Gastrocnemius medialis (tissue), 4 donors: ENCODE measurements at places on chromosomes 4 and X. TPM values are rescaled to one million over a fixed set of nuclear protein-coding genes. Genes with fewer than 3 reads are reported as not detected.

PHOX2B gene
- not detected for total RNA-seq

DNA sequence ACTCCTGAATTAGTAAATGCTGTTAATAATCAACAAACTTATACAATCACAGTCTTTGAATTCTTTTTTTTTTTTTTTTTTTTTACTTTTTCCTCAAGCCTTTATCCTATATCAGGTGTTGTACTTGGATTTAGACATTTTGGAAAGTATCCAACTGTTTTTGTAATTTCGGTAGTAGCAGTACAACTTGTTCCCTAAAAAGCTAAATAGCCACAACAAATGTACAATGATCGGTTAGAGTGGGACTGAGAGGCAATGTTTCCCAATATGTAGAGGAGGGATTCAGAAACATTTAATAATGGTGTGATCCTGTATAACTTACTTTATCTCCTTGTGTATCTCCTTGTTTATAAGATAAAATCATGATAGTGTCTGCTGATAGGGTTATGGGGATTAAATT lies 343.1 kb downstream of the GRID2 start:
- no peak overlapping the region for H3K27ac ChIP-seq
- DNase-seq, result no peak
- H3K4me1 ChIP-seq, result no peaks in the 10 kb centered on the region
- no peaks in the 10 kb centered on the region for H3K36me3 ChIP-seq

F8A3 gene
- 14.4 TPM for total RNA-seq

DNA sequence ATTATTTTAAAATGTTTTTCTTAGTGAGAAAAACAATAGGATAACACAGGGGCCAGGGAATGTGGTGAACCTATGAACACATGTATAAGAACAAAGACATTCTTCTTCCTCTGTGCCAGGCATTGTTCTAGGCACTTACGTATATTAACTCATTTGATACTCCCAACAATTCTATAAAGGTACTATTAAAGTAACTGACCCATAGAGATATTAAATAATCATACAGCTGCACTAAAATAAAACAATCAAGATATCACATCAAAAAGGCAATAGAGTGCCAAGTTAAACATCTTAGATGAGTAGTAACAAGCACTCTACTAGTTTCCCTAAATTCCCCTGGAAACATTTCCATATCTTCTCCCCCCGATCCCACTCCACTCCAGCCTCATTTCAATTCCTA lies 33.4 kb downstream of the SLC39A8 start:
- H3K4me1 ChIP-seq, result no peaks in the 10 kb centered on the region
- H3K27me3 ChIP-seq, result no peaks in the 10 kb centered on the region
- DNase-seq, result no peak
- H3K27ac ChIP-seq, result no peak overlapping the region

LRPAP1 gene
- total RNA-seq, result 109 TPM

CHRDL1 gene
- total RNA-seq, result 2.9 TPM

DNA sequence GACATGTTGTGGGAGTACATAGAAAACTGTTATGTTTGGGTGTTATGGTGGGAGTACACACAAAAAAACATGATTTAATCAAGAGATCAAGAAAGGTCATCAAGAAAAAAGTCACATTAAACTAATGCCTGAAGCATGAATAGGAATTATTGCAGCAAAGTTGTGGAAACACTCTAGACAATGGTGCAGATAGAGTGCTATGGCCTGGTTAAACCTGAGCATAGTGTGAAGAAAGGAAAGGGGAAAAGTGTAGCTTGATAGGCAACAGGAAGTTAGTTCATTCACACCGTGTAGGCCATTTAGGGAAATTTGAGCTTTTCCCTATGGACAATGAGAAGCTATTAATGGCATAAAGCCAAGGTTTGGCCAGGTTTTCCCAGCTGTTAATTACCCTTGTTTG lies 162.1 kb upstream of the EMCN start:
- H3K27me3 ChIP-seq, result no peaks in the 10 kb centered on the region
- H3K4me3 ChIP-seq, result no peak overlapping the region
- no peak overlapping the region for H3K27ac ChIP-seq
- no peak for DNase-seq
- no peaks in the 10 kb centered on the region for H3K4me1 ChIP-seq

DNA sequence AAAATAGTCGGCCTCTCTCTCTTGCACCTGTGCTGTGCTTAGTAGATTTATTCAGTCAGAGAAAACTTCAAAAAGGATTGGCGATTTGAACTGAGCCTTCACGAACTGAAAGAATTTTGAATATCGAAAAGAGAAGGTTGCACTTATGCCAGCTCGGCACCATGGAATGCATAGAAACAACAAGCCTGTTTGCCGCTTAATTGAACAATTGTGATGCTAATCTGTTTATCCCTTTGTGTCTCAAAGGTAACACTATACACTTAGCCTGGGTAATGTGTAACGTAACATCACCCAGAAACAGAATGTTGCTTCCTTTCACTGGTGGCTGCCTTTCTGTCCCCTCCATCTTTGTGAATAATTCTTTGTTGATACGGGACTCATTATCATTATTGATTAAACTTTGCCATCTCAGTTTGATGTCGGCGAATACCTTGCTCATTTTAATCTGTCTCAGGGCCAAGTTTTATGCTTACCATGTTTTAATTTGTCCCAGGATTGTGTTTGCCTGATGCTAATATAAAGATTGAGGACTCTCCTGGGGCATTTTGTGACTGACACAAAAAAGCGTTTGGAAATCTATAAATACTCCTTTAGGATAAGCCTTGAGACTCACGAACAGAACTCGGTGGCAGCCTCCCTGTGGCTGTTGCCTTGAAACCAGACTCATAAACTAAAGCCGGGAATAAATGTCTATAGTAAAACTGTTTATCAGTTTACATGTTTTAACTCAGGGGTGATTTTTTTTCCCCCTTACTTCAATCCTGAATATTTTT lies 400.5 kb downstream of the RAPGEF2 start:
- no peaks in the 10 kb centered on the region for H3K36me3 ChIP-seq
- peaks cover 10% of the 10 kb centered on the region for H3K27me3 ChIP-seq
- no peak overlapping the region for H3K4me3 ChIP-seq

TFE3 gene
- total RNA-seq, result 35.5 TPM

TMEM175 gene
- total RNA-seq, result 29.6 TPM

ZGRF1 gene
- 2.4 TPM for total RNA-seq

DNA sequence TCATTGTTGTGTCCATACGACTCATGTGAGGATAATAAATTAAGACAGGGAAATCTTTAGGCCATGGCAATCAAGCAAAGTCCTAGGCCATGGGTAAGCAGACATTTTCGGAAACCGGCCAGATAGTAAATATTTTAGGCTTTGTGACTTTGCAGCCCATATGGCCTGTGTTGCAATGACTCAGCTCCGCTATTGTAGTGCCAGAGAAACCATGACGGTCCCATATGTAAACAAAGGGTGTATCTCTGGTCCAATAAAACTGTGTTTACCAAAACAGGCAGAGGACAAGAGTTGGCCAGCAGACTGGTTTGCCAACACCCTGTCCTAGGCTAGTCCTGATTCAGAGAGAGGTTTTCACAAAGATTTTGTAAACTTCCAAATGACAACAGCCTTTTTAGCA lies 5.0 kb downstream of the FAM114A1 start:
- H3K4me3 ChIP-seq, result no peak overlapping the region
- no peaks in the 10 kb centered on the region for H3K36me3 ChIP-seq
- no peak overlapping the region for H3K27ac ChIP-seq
- peaks cover 20% of the 10 kb centered on the region for H3K4me1 ChIP-seq
- H3K27me3 ChIP-seq, result no peaks in the 10 kb centered on the region

DNA sequence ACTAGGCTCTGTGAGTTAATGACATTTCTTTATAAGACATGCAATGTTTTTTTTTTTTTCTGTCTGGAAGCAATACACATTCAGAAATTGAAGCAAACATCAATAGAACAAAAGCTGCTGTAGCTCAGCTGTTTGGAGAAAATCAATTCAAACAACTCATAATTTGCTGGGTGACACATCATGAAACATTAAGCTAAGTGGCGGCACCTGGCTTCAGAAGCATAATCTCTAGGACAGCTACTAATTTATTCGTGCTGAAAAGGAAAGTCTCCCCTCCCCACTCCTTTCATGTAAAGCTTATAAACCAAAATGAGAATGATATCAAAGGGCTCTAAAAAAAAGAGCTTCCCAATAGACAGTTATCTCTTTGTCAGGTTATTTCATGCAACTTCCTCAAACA lies 73.9 kb downstream of the LUZP4 start:
- no peaks in the 10 kb centered on the region for H3K4me1 ChIP-seq
- H3K36me3 ChIP-seq, result no peaks in the 10 kb centered on the region
- H3K4me3 ChIP-seq, result no peak overlapping the region
- peaks cover 5% of the 10 kb centered on the region for H3K27me3 ChIP-seq
- H3K27ac ChIP-seq, result no peak overlapping the region

DNA sequence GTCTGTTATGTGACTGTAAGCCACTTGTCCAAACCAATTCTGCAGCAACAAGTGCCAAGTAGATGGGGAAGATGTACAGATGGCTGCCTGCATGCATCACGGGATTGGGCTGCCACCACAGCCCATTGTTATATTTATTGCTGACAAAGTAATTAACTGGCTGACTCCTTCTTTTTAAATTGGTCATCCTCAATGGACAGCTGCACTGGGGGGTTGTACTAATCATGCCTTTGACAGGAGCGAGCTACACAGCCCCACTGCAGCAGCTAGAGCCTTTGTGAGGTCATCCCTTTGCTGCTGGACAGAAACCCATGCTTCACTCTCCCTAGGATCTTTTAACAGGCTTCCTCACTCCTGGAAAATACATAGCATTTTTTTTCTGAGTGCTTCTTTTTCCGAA lies 146.7 kb upstream of the CXXC4 start:
- H3K27ac ChIP-seq, result no peak overlapping the region
- H3K4me1 ChIP-seq, result no peaks in the 10 kb centered on the region
- H3K36me3 ChIP-seq, result no peaks in the 10 kb centered on the region

- no peak overlapping the region for H3K4me3 ChIP-seq
- H3K4me1 ChIP-seq, result no peaks in the 10 kb centered on the region
- H3K27me3 ChIP-seq, result no peaks in the 10 kb centered on the region
- DNase-seq, result no peak
- H3K36me3 ChIP-seq, result no peaks in the 10 kb centered on the region
Measured at GRCh38 chr4:38762560-38762959, 20.2 kb downstream of the TLR10 start.

GRCh38 chrX:136710325-136710951 lies 62.5 kb downstream of the CD40LG start:
- no peaks in the 10 kb centered on the region for H3K36me3 ChIP-seq
- H3K27ac ChIP-seq, result peak overlapping the region; percentile 43
- H3K4me1 ChIP-seq, result peaks cover 2% of the 10 kb centered on the region
- no peaks in the 10 kb centered on the region for H3K27me3 ChIP-seq
- H3K4me3 ChIP-seq, result no peak overlapping the region

DNA sequence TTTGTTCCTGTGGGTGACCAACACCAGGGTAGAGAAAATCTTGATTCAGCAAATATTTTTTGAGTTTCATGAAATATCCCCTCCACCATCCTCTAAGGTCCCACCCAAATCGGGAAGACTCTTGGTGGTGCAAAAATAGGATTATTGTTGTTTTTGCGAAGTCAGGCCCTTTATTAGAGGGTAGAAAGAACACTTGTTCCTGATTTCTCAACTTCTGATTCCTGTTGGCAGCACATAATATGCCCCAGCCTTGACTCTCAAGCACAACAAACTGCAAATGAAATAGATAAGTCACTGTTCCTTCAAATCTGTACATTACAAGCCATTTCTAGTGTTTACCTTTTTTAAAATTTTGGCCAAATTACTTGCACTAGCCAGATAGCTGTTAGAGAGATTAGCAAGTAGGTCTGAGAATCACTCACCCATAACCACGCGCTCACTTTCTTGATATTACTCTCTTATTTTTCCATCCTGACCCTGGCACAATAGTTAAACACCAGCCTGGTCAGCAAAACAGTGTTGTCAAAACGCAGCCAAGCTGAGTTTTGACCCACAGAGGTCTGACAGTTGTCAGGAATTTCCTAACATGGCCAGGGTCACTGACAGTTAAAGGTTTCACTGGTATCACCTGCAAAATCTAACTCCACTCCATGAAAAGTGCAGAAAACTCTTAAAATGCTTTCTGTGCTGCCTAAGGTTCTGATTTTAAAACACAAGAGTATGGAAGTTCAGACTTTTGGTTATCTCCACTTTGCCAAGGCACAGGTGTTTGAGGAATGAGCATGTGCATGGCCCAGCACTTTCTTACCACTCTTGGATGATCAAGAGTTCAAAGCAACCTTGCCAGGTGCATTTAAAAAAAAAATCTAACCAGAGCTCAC lies 69.8 kb downstream of the RBM47 start:
- no peaks in the 10 kb centered on the region for H3K27me3 ChIP-seq
- H3K4me1 ChIP-seq, result no peaks in the 10 kb centered on the region

GRCh38 chrX:11461201-11462001 lies 168.2 kb downstream of the AMELX start:
- no peaks in the 10 kb centered on the region for H3K27me3 ChIP-seq
- H3K36me3 ChIP-seq, result no peaks in the 10 kb centered on the region
- no peak for DNase-seq
- no peak overlapping the region for H3K27ac ChIP-seq
- H3K4me3 ChIP-seq, result no peak overlapping the region
- H3K4me1 ChIP-seq, result no peaks in the 10 kb centered on the region
